Memory B cell (primary cell): ENCODE measurements at places on chromosomes 16 and 17.

GRCh38 chr17:8744086-8744785, 400 bp downstream of the CCDC42 start:
- DNase-seq = no peak

- DNase-seq = no peak
Measured at GRCh38 chr17:30091771-30092170, 24.8 kb upstream of the NSRP1 start.

GRCh38 chr17:50186661-50187393, 14.6 kb downstream of the COL1A1 start:
- DNase-seq = no peak

GRCh38 chr17:28326114-28326513, 7.1 kb downstream of the TMEM97 start:
- no peak for DNase-seq

GRCh38 chr17:19248928-19249574, 11.9 kb downstream of the EPN2 start:
- DNase-seq = no peak

GRCh38 chr16:74447578-74447977, 26.3 kb upstream of the CLEC18B start:
- no peak for DNase-seq

- no peak for DNase-seq
Measured at GRCh38 chr17:45409659-45410076, 23.0 kb downstream of the ARHGAP27 start.

DNA sequence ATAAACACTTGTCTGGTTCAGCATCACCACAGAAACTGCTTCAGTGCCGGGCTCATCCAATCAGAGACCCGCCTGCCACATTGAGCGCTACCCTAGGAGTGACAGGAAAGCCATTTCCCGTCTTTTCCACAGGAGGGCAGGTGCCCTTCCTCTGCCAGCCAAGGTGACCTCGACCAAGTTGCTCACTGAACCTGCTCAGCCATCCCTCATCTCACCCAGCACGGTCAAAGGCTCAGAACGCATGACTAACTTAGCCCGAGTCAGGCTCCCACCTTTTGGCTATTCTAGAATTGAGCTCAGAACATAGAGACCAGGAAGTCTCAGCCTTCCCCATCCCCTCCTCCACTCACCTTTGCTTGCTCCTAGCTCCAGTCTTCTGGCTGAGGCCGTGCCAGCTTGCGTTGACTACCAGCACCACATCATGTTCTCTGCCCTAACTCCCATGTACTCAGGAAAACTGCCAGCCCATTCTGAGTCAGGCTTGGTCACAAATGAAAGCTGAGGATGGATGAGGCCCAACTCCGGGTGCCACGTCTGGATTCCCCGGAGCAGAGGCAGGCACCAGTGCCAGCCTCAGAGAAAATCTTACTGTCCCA, 15.6 kb downstream of the MRPS23 start:
- no peak for DNase-seq

DNA sequence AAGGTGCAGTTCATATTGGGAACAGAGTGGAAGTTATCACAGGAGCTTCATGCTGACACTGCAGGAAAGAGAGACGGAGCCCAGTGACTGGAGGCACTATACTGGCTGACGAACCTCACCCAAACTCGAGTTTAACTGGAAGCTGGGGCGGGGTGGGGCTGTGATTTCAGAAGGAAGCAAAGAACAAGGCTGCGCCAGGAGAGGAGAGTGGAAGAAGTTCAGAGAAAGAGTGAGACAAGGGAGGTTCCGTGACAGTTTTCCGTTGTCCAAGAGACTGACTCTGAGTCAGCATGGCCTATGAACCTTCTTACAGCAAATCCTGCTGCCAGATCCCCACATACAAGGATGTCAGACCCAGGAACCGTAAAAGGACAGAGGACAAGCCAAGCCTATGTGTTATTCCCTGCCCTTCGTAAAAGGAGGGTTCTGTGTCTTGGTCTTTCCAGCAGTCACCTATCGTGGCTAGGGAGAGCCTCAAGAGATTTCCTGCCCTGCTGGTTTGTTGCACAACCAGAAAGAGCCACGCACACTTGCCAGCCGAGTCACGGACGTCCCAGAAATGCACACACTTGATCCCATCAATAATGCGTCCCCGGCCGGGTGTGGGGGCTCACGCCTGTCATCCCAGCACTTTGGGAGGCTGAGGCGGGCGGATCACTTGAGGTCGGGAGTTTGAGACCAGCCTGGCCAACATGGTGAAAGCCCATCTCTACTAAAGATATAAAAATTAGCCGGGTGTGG, 5.1 kb downstream of the PITPNA start:
- no peak for DNase-seq

DNA sequence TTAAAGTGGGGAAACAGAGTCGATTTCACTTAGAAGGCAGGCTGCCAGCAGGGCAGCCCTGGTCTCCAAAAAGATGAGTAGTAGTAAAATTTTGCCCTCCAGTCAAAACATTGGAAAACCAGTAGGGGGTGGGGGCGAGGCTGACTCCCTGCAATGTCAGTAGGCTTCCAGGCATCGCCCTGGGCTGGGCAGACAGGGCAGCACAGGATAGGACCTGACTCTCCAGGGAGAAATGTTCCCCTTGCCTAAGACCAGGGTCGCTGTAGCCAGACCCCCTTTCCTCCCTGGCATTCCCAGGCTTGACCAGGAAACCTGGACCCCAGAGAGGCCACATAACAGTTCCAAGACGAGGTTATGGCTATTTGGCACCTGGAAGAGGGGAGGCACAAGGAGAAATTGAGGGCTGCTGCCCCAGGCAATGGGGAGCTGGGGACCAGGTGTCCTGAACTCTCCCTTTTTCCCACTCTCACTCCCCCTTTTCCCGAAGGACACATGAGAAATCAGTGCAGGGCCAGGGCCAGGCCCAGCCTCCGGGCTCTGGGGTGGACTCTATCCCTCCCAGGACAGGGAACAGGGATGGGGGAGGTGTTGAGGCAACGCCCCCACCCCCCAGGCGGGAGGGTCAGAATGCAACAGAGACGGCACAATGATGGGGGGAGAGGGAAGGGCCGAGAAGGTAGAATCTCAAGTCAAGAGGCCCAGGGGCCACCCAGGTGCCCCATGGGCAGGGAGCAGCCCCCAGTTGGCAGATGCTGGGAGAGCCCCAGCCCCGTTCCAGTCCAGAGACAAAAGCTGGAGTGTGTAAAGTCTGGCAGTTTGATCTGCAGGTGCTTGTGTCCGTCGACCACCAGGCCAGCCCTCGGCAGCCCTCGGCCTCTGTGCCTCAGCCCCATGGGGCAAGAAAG, 4.5 kb upstream of the SAMD14 start:
- no peak for DNase-seq
